ENCODE measurements at places on chromosomes 7 and 10.
A peak's percentile ranks its signal among the peaks of the same experiment; 100 is the strongest.

- DNase-seq: no peak
These were observed 202.9 kb downstream of the GRID1 start for GRCh38 chr10:86163522-86164173.

GRCh38 chr7:127447326-127447945 lies 54.9 kb upstream of the ZNF800 start:
- peak; percentile 28 for DNase-seq

GRCh38 chr10:92644921-92645320 lies 44.8 kb upstream of the HHEX start:
- no peak for DNase-seq

- no peak for DNase-seq
These were observed 687 bp downstream of the HELLS start for GRCh38 chr10:94546049-94546900.

DNA sequence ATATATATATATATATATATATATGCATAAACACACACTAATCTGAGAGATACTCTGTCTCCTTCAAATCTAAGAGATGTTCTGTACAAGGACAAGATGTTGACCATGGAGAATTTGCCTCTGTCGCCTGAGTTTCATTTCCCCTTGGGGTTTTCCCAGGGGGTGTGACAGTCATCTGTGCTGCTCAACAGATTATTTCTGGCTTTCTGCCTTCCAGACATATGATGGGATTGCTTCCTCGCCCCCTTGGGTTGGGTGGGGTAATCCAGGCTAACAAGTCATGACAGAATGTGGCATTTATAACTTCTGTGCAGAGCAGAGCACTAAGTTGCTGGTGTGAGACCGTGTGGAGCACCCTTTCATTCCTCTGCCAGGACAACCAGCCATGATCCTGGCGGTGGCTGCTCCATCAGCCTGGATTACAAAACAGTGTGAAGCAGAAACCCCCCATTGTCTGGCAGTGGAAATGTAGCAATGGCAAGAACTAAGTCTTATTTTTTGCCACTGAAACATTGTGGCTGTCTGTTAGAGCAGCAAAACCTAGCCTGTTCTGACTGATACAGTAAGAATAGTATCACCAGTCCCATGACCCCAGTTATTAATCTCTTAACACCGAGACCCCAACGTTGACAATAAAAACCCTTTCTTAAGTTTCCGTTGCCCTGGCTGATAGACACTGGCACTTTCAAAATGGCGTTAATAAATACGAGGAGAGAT lies 13.7 kb upstream of the USP6NL start:
- no peak for DNase-seq

GRCh38 chr7:157009170-157009777 lies 1.2 kb downstream of the MNX1 start:
- no peak for DNase-seq

GRCh38 chr7:90850066-90850465 lies 253.9 kb downstream of the CDK14 start:
- no peak for DNase-seq

GRCh38 chr7:69246758-69247157 lies 351.5 kb upstream of the AUTS2 start:
- DNase-seq: no peak

DNA sequence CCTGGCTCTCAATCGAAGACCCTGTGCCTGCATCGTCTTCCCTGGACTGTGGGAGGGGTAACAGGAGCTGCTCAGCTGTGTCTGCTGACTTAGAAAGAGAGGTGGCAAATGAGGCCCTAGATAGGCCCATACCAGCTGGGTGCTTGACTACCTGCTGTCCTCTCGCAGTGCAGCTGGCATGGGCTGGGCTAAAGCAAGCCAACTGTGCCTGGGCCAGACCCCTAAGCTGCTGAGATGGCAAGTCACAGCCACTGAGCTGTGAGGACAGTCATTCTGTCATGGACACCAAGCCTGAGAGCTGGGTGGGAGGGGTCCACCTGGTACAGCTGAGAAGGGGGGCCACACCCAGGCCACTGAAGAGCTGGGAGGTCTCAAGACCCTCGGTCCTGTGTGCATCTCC lies 45.8 kb upstream of the AQP1 start:
- DNase-seq: no peak

DNA sequence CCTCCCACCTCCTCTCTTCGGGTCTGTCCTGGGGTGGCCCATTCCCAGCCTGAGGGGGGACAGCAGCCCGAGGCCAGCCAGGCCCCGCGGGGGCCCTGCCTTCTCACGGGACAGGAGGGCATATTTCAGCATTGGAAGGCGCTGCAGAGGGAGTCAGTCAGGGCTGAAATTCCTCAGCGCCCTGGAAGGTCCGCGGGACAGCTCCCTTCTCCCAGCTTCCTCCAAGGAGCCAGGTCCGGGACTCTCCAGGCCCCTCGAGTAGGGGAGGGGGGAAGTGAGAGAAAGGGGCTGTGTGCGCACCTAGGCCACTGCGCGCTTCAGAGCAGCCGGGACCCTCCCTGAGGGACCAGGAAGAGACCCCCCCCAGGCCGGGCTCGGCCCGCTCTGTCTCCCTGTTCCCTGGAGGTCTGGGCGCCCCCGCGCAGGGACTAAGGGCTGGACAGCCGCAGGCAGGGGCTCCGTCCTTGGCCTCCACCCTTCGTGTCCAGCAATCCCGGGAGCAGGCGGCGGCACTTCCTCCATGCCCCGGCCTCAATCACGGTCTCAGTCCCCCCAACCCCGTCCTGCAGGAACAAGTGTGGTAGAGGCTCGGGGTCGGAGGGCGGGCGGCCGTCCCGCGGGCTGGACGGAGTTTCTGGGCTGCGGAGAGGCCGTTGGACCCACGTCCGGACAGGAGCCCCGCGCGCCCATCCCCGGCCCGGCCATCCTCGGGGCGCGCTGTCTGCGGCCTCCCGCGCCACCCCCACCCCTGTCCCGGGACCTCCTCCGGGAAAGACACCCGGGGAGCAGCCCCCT lies 6.0 kb upstream of the ELFN1 start:
- DNase-seq: no peak

GRCh38 chr10:16737420-16737819 lies 79.8 kb downstream of the RSU1 start:
- DNase-seq: no peak

- no peak for DNase-seq
These were observed 4.0 kb upstream of the HECW1 start for GRCh38 chr7:43108255-43109011.

- no peak for DNase-seq
These were observed 334.3 kb downstream of the CACNA2D1 start for GRCh38 chr7:82109288-82109687.

GRCh38 chr7:66238773-66239466 lies 33.8 kb downstream of the TPST1 start:
- DNase-seq: no peak

Data from stimulated activated CD4-positive, alpha-beta T cell treated with anti-CD3 and anti-CD28 coated beads, Interleukin-4, amount 100 ng/mL, for 4 hours (primary cell).